ENCODE measurements at places on chromosomes 6 and 20.

DNA sequence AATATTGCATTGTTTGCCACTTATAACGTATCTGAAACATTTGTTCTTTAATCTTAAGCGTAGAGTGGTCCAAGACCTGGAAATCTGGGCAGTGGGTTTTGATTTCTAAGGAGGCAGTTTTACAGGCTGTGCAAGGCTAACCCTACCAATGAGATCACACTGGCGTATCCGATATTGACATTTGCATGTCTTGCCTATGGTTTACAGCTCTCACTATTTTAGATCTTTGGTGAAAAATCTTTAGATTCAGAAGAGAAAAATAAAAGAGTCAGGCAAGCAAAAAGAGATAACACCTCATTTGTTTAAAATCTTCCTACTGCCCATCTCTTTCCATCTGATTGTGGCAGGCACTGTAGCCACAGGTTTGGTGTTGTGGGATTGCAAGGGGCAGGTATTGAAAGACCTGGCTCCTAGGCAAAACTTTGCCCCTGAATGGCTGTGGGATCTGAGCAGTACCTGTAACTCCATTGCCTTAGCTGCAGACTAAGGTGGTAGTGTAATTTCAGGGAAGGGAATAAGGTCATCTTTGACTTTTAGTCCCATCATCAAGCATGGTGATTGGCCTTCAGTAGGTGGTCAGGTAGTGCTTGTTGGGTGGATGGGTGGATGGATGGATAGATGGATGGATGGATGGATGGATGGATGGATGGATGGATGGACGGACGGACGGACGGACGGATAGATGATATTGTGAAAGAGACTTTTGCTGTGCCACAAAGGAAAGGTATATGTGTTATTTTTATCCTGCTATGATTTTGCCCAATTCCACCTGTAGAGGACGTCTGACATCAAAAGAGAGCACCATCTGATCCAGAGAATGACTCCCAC is 1.9 kb downstream of the TNFAIP3 start:
- DNase-seq, result peak; percentile 38

GRCh38 chr6:44122801-44123200 is 4.5 kb downstream of the MRPL14 start:
- DNase-seq, result no peak

DNA sequence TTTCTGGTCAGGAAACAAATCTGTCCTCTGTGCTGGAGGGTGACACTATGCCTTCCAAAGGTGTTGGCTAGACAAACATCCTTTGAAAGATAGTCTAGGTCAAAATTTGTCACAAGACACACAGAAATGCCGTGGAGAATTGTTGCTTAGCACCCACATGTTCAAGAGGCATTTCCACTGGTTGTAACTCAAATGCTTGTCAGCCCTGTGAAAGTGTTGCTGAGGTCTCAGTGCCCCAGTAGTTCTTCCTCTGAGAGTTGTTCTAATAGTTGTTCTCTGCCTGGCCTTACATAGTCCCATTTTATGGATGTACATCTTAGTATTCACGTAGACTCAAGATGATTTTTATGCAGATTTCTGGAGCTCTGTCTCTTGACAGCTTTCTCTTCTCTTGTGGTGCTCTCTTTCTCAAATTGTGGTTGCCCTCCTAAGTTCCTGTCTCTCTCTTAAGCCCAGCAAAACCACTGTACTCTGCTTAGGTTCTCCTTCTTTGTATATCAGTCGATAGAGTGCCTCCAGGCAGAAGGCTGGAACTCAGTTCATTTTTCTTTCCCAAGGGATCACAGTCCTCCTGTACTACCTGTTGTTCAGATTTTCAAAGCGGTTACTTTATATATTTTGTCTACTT is 39.5 kb upstream of the REV3L start:
- no peak for DNase-seq

- no peak for DNase-seq
Measured at GRCh38 chr6:6926856-6927255, 180.9 kb upstream of the RREB1 start.

DNA sequence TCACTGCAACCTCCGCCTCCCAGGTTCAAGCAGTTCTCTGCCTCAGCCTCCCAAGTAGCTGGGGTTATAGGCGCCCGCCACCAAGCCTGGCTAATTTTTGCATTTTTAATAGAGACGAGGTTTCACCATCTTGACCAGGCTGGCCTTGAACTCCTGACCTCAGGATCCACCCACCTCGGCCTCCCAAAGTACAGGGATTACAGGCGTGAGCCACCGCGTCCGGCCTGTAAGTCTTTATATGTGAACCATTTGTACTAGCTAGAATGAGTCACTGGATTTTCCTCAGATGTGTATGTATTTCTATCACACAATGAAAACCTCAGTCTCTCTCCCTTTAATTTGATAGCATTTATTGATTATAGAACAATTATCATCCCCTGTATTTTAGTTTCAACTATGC is 34.0 kb downstream of the ITCH start:
- no peak for DNase-seq

DNA sequence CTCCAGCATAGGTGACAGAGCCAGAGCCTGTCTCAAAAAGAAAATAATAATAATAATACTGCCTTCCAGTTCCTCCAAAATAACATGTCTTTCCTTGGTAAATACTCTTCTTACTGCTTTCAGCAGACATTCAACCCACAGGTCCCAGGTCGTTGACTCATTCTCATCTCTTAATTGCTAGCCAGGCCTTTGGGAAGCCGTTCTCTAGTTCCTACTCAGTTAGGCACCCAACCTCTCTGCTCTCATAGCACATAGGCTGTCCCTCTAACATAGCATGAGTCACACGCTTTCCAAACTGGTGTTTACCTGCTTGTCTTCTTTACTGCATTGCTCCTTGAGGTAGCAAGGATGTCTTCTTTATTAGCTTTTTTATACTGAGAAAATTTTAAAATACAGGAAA is 98.8 kb downstream of the LAMA2 start:
- no peak for DNase-seq

- no peak for DNase-seq
Measured at GRCh38 chr6:10481101-10481500, 40.0 kb upstream of the GCNT2 start.

DNA sequence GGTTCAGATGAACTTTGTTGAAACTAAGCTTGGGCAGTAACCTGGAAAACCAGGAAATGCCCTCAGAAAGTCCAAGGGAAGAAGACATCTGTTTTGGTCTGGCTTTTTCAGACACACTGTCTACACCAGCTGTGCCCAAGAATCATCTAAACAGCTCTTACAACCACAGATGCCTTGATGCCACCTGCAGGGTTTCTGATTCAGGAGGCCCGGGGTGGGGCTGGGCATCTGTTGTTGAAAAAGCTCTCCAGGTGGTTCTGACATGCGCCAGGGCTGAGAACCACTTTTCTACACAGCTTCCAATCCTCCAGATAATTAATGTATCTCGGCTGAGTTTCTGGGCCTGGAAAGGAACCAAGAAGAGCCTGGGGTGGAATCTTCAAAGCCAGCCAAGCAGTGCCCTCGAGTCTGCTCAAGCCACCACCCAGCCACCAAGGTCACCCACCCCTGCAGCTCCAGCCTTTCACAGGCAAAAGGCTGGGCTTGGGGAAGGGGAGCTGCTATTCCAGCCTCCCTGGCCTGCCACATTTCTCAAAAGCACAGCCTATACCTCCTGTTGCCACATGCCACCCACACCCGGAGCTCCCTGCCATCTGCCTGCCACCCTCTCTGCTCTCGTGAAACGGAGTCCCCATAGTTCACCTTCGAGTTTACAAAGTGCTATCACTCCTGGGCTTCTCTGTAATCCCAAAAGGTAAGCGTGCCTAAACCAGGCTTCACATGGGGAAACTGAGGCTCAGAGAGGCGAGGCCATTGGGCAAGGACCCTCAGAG is 9.4 kb downstream of the MDGA1 start:
- no peak for DNase-seq

- DNase-seq, result no peak
Measured at GRCh38 chr20:60407938-60408337, 449.7 kb downstream of the CDH26 start.

DNA sequence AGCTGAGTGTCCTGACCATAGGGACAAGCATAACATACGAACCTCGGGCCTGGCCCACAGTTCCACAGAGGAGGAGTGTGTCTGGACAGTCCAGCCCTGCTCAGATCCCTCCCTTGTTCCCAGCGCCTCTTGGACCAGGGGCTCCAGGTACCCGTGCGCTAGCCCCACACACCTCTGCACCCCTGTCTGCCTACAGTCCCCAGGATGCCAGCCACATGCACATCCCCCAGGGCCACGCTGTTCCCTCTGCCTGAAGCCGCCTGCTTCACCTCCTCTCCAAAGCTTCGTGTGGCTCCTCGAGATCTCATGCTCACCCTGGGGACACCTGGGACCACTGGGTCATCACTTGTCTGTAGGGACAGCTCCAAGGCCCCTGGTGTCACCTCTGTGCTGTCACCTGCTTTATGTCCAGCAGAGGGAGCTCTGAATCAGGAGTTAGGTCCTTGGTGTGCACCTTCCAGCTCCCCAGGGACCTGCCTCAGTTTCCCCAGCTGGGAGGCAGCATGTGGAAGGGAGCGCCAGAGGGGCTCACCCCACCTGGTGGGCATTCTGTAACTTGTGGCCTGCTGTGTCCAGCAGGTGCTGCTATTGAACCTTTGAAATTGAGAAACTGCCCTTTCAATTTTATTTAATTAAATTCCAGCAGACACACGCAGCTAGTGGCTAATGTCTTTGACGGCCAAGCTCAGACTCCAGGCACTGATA is 7.3 kb upstream of the YTHDF1 start:
- DNase-seq, result peak; percentile 58

- DNase-seq, result no peak
Measured at GRCh38 chr6:167142433-167142761, 15.4 kb downstream of the GPR31 start.

GRCh38 chr6:109075934-109076333 is 18.7 kb downstream of the SESN1 start:
- no peak for DNase-seq

Measured in activated T-cell treated with anti-CD3 and anti-CD28 coated beads, Interleukin-2, amount 50 U/mL, for 48 hours (primary cell).